ENCODE measurements at places on chromosomes 2 and 18.

GRCh38 chr2:38959466-38959865, 69.8 kb downstream of the ARHGEF33 start:
- DNase-seq = no peak

DNA sequence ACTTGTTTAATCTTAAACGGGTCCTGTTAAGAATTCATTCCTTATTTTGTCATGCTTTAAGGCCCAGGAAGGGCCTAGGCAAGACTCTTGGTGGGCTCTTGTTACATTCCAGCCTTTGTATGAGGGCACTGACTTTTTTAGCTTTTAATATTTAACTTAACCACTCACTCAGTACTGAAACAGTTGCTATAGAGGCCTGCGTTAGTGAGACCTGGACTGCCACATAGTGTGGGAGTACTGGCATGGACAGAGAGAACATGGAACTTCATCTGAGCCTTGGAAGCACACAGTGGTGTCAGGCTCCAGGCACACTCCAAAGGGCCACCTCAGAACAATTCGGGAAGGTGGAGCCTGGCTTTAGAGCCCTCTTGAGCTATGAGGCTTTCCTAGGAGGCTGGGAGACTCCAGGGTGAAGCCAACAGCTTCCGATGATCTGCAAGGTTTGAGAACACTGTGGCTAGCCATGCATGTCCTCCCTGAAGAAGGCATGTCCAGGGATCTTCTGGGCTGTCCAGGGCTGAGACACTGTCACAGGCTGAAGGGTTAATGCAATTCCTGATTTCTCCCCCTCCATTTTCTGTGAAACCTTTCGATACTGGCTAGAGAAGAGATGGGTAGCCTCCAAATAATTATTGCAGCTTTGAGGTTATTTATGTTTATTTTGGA, 155.4 kb upstream of the ACAA2 start:
- DNase-seq = no peak

- DNase-seq = no peak
Observed at GRCh38 chr2:232280341-232280740, 98.2 kb upstream of the ALPP start.

GRCh38 chr2:114661971-114662939, 219.8 kb downstream of the DPP10 start:
- DNase-seq = peak; percentile 84

GRCh38 chr2:237140689-237141285, 55.1 kb downstream of the COPS8 start:
- no peak for DNase-seq

DNA sequence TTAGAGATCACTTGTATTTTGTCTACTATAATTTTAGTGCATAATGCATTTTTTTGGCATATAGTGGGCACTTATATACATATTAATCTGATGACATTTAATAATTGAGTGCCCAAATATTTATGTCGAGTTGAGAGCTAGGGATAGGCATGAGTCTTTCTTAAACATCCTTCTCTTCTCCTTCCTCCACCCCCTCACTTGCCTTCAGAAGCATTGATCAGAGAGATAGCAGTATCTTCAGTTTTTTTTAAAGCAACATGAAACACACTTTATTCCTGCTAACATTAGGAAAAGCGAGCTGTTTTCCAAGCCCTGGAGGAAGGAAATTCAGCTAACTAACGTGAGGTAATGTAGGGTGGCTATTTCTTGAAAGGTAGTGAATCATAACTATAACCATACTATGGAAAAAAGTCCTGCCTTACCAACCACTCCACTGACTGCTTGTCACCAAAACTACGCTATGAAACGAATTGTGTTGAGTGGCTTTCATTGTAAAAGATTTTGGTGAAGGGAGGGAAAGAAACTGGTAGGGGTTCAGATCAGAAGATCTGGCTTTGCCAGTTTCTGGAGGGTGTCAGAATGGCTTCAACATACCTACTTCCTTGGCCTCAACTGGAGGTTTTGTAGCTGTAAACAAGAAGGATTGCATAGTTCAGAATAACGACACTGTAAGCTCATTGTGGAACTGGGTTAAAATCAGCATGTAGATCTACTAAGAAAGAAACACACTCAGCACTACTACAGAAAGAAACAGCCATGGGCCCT, 2.3 kb upstream of the ITGA4 start:
- DNase-seq = no peak

DNA sequence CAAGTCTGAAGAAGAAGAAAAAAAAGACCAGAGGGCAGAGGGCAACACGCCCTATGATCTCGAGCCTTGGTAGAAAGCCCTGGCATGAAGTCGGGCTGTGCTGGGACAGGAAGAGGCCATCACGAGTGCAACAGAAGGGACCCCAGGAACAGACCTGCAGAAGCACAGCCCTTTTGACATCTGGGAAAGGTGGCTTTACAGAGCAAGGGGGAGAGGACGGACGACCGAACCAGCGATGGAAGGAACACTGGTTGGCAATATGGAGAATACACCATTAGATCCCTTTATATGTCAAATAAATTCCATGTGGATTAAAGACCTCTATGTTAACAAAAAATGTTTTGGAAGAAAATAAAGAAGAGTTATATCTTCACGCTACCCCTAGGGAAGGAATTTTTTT, 10.7 kb downstream of the KIF1A start:
- DNase-seq = peak; percentile 8

DNA sequence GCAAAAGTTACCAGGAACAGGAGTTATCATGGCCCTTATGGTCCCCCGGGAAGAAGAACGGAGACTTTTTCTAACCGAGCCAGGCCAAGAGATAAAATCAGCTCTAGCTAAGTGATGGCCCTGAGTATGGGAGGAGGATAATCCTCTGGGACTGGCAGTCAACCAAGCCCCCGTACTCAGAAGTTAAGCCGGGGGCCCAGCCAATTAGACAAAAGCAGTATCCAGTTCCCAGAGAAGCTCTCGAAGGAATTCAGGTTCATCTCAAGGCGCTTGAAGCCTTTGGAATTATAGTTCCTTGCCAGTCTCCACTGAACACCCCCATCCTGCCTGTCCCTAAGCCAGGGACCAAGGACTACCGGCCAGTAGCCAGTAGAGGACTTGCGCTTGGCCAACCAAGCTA, 365.3 kb upstream of the TCF4 start:
- no peak for DNase-seq

DNA sequence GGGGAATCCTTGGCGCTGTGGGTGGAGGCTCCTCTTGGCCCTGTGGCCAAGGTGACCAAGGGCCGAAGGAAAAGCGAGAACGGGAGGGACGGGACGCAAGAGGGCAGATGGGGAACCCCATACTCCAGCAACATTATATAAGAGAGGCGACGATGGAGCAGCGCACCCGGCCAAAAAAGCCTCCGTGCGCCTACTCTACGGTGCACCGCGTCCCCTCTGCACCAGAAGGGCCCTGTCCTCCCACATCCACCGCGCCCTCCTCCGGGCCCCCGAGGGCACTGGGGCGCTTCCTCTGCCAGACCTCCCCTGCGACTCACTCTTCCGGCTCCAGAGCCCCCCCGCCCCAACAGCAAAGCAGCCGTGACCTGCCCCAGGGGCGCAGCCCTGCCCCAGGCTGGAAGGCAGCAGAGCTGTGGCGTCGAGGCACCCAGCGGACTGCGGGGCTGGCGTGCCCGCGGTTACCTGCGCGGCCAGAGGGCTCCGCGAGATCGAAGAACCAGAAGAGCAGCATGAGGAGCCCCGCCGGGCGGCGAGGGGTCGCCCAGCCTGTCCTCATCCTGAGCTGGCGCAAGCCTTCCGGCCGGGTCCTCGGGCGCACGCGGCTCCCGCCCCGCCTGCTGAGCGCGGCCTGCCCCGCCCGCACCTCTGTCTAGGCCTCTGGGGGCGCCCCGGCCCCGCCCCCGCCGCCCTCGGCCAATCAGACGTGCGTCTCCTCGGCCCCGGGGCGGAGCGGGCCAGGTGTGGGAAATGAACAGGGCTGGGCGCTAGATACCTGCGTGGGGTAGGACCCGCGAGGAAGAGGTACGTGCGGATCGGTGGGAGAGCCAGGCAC, 106.3 kb upstream of the CD302 start:
- peak; percentile 16 for DNase-seq

- no peak for DNase-seq
Observed at GRCh38 chr18:50687491-50687890, 127.6 kb downstream of the MAPK4 start.

GRCh38 chr2:151637271-151637781, 97.0 kb downstream of the NEB start:
- DNase-seq = no peak

DNA sequence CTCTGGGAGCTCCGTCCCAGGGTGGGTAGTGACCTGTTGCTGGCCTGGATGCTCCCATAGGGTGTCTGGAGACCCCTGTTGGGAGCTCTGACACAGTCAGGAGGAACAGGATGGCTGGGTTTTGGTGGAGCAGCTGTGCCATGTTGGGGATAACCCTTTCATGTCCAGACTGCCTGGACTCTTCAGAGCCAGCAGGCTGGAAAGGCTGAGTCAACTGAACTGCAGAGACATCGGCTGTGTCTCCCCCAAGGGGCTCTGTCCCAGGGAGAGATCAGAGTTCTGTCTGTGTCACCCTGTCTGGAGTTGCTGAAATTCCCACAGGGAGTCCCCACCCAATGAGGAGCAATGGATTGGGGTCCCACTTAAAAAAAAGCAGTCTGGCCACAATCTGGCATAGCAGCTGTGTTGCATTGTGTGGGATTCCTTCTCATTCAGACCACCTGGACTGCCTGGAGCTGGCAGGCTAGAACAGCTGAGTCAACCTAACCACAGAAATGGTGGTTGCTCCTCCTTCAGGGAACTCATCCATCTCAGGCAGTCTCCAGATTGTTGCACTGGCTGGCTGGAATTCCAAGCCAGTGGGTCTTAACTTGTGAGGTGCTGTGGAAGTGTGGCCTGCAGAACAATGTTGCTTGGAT, 37.2 kb downstream of the AGPS start:
- no peak for DNase-seq

GRCh38 chr2:59177748-59178147, 936.6 kb upstream of the FANCL start:
- DNase-seq = no peak

- no peak for DNase-seq
Observed at GRCh38 chr2:236939721-236940231, 145.9 kb upstream of the COPS8 start.

DNA sequence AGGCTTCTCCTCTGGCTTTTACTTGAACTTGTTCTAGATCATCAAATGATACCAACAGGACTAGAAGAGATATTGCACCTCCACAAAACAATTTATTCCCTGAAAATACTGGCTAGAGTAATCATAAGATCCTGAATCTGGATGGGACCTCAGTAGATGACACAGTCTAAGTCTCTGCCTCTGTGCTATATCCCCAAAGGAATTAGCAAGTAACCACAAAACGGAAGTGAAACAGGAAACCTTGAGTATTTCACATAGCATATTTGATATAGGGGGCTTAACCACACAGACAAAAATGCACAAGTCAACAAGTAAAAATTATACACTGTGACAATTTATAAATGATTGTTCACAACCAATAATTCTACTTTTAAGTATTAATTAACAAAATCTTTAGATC, 456.9 kb upstream of the TNP1 start:
- DNase-seq = no peak

- no peak for DNase-seq
Observed at GRCh38 chr18:13461469-13461868, 242.9 kb downstream of the LDLRAD4 start.

DNA sequence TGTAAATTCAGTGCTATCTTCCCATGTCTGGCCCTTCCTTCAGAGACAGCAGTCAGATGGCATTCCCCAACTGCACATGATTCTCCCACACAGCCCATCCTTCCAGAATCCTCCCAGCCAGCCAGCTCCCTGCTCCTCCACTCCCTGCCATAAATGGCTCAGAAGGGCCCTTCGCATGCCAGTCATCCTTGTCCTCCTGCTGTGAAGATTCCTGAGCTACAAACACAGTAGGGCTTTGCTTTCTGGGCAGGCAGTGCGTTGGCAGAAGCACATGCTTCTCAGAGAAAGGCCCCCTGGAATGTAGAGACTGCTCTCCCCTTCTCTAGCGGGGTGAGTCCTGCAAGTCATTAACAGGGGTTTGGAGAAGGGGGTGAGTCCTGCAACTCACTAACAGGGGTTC, 71.9 kb downstream of the TEX51 start:
- peak; percentile 82 for DNase-seq

GRCh38 chr2:236599059-236599458, 29.4 kb downstream of the ACKR3 start:
- no peak for DNase-seq

GRCh38 chr2:204914708-204915107, 369.4 kb downstream of the PARD3B start:
- DNase-seq = no peak

DNA sequence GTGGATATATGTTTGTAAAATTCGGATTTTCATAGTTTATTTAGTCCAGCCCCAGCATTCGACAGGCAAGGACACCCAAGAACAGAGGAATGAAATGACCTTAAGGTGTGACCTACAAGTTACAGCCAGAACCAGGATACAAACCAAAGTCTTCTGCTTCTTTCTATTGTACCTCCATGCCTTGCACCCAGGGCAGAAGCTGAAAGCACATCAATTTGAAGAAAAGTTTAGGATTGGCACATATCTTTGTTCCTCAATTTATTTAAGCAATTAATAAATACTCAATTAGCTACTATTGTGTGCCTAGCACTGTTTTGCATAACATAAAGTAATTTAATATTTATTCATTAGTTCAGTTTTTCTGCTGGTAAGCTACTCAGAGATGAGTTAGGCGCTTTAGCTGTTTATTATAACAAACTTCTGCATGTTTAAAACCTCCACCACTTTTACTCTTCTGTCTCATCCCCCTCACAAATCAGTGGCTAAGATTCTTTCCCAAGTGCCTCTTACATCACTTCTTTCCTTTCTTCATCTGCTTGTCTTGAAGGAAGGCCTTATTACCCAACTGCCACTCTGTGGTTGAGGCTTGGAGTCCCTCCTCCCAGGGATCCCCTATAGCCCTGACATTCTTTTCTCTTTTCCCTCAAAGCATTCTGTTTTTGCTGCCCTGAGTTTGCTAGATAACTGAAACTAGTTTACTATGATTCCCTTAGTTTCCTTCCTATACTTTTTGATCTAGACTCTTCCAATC, 37.1 kb upstream of the DARS1 start:
- DNase-seq = no peak

DNA sequence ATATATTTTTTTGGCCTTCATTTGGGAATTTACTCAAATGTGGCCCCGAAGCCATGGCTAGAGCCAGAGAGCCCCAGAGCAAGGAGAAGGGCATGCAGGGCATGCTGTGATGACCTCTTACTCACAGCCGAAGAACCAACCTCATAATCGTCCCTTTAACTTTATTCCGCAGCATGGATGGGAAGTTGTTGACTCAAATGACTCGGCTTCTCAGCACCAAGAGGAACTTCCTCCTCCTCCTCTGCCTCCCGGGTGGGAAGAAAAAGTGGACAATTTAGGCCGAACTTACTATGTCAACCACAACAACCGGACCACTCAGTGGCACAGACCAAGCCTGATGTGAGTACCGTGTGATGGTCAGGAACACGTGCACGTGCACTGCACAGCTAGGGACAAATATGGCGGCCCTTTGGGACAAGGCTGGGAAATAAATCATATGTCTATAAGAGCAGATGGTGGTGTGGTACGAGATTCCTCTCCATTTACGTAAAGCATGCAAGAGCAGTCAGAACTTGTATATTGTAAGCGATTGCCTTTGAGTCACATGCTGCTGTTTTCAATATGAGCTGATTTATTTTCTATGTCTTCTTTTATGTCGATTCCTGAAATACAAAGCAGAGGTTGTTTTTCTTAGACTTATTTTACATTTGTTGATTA, 280.9 kb downstream of the NEDD4L start:
- no peak for DNase-seq

- DNase-seq = no peak
Observed at GRCh38 chr2:230677201-230677946, 35.3 kb upstream of the CAB39 start.

- no peak for DNase-seq
Observed at GRCh38 chr18:38807915-38808314, 1242.3 kb upstream of the CELF4 start.

All from posterior cingulate gyrus (tissue), 11 donors.